GM13976 (cell line): ENCODE measurements at places on chromosomes 1 and 21.

- no peak for DNase-seq
These were observed 5.7 kb downstream of the LMX1A start for GRCh38 chr1:165350840-165351239.

GRCh38 chr1:192327997-192328396 lies 11.2 kb downstream of the RGS21 start:
- DNase-seq: no peak

- DNase-seq: no peak
These were observed 163.8 kb downstream of the EIF4G3 start for GRCh38 chr1:21012937-21013336.

GRCh38 chr1:4319496-4319895 lies 334.9 kb upstream of the AJAP1 start:
- DNase-seq: no peak

- no peak for DNase-seq
These were observed 76.4 kb downstream of the RUNX3 start for GRCh38 chr1:24853649-24854048.

DNA sequence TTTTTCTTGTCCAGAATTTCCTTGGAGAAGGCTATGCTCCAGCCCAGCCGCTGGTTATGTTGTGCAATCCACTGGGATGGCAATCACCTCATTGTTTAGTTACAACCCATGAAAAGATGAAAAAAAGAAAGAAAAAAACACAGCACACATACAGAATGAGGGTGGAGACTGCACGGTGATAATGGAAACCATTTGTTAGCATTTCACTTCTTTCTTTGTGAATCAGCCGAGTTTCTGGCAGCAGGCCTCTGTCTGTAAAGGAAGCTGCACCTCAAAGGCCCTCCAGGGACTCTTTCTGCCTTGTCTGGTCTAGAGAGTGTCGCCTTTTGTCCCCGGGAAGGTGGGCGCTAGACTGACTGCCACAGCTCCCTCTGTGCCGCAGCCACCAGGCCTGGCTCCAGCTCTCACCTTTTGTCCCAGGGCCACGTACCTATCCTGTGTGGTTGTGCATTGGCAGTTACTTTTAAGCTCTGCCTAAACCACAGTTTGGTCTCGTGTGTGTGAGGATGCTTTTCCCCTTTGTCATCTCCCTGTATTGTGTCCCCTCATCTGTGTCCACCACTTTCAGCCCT lies 35.6 kb downstream of the NGF start:
- no peak for DNase-seq

DNA sequence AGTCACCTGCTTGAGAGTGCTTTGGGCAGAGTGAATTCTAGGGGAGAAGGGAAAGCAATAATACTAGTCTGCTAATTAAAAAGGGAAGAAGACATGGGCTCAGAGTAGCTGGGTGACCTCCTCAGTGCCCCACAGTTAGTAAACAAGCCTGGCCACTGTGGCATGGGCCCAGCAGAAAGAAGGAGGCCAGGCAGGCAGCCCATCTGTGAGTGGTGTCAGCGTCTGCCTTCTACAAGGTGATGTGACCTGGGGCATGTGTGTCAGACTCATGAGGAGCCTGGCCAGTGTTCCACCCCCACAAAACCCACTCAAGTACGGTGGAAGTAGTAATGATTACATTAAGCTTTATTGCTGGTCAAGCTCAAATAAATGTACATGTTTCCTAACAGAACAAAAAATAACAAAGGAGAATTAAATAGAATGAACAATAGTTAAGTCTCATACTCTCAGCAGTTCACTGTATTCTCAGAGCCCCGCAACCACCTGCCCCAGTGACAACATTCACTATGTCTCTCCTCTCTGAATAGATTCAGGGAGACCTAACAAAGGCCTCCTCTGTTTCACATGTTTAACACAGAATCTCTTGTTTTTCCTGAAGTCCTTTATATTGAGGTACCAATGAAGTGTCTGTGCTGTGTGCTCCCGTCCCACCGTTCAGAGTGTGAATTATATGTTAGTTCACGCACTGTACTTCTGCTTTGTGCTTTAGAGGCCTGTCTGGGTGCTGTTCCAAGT lies 32.5 kb downstream of the SLC22A15 start:
- no peak for DNase-seq

- no peak for DNase-seq
These were observed 14.6 kb downstream of the EPHX1 start for GRCh38 chr1:225824533-225824941.

DNA sequence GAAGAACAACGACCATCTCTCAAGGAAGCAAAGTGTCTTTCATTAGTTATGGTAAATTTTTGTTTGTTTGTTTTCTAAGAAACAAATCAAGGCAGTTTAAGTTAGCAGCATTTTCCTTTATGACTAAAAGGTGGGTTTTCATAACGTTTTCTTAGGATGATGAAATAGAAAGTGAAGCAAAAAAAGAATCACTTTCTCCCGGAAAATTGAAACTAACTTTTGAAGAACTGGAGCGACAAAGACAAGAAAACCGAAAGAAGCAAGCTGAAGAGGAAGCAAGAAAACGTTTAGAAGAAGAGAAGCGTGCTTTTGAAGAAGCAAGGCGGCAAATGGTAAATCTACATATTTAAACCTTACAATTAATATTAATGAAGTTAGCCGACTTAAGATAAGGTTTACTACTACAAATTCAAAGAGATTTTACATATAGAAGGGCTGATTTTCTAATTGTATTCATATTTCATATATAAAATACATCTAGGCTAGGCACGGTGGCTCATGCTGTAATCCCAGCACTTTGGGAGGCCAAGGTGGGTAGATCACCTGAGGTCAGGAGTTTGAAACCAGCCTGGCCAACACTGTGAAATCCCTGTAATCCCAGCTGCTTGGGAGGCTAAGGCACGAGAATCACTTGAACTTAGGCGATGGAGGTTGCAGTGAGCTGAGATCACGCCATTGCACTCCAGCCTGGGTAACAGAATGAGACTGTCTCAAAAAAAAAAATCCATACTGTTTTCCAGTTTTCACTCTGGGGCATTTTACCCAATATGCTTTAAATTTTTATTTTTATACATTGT lies 38.3 kb downstream of the NEXN start:
- peak; percentile 32 for DNase-seq

DNA sequence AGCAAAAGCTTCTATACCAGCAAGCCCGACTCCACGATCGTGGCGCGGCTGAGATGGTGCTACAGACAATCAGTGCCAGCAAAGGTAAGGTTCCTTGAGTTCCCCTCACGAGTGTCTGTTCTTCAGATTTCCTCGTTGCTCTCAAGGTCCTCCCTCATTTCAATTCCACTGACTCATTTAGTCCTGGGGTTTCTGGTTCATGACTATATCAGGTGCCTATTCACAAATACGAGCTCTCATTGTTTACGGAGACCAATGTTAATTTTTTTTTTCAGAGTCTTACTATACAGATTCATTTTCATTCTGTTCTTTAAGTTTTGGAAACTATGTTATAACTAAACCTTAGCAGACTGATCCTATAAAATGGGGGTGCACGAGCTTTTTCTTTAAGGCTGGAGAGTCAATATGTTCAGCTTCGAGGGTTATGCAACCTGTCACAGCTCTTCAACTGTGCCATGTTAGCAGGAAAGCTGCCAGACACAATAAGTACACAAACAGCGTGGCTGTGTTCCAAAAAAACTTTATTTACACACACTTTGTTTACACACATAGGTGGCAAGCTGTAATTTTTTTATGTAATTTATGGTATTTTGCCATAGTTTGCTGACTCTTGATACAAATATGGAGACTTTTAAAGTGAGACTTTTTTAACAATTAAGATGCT lies 134.3 kb downstream of the ZP4 start:
- no peak for DNase-seq

DNA sequence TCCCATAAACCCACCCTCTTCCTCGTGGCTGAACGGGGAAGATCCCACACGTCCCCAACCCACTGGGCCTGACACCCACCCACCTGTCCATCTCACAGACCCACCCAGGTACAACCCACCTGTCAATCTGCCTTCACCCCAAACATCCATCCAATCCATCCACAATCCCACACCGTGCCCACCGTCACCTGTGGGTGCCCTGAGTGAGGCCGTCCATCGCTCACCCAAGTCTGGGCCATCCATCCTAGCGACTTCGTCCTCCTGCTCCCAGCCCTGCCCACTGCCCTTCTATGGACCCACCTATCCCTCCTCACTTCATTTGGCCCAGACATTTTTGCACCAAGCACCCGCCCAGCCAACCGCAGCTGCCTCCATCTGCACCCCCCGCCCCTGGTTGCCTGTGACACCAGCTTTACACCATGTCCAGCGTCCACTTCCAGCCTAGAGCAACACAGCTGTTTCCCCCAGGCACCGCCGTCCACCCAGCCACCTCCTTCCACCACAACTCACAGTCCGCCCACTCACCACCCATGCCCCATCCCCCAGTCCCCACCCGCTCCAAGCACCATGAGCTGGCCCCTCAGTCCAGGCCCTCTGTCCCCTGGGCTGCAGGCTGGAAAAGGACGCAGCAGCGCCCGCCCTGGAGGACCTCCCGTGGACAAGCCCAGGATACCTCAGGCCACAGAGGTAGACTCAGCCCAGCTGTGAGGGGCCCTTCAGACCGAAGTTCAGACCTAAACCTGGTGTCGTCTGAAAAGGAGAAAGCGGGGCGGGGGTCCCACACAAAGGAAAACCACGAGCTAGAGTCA lies 7.7 kb downstream of the TTLL10 start:
- no peak for DNase-seq

DNA sequence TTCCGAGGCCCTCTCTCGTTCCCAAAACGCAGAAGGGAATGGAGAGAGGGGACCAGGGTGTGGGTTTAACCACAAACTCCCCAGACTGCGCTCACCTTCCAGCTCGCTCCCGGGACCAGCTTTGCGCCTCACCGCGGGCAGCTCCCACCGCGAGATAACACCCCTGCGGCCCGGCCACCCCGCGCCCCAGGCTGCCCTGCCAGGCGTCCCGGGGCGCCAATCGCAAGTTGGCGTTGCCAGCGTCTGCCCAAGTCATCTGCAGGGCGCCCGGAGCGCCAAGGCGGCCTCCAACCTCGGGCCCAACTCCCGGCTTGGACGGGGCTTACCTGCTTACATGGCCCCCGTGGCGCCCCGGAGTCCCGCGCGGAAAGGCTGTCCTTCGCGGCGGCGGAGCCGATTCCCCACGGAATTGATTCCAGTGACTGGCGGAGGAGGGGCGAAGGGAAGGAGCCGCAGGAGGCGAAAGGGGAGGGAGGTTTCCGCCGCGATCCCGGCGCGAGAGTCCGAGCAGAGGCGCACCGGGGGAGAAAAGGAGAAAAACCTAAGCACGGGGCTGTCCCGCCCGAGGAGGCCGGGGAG lies 456 bp downstream of the PTPN14 start:
- DNase-seq: peak; percentile 32

DNA sequence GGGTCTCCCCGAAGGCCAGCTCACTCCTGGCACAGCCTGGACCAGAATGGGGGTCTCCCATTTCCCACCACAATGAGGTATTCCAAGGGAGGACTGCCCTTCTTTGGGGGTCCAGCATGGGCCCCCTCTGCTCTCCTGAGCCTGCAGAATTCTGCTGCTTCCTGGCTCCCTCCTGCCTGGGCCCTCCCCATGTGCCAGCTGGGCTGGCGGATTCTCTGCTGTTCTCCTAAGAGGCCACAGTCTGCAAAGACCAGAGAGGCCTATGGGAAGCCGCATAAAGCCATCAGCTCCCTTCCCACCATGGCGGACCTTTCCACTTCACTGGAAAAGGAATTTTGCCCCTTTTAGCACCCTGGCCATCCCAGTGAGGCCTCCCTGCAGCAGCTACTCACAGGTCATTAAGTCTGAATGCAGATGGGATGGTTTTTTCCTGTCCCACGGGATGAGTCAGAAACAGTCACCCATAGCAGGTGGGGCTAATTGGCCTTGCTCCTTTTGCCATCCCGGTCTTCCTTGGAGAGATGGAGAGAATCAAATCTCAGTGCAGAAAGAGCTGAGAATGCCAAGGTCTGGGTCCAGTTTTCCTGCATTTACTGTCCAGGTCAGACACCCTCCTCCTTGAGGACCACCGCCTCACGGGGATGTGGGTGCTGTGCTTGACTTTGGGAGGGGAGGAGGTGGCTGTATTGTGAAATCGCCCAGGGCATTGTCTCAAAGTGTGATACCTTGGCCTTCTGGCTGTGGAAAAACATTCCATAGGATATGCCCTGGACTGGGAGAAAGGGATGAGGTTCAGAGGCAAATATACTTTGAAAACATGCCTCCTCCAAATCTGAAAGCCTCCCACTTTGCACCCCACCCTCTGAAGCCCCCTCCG lies 23.2 kb downstream of the MYBPH start:
- no peak for DNase-seq

DNA sequence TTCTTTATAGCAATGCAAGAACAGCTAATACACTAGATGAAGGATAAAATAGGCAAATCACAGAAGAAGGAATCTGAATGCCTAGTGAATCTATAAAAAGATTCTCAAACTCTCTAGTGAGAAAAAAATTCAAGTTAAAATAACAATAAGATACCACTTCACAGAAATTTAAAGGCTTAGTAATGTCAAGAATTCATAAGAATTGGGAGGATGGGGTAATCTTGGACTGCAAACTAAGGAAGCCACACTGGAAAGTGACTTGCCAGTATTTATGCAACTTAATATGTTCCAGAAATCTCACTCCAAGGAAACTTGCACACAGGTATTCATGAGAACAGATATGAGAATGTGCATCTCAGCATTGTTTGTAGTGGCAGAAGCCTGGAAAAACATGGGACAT lies 38.9 kb upstream of the PRRC2C start:
- no peak for DNase-seq

DNA sequence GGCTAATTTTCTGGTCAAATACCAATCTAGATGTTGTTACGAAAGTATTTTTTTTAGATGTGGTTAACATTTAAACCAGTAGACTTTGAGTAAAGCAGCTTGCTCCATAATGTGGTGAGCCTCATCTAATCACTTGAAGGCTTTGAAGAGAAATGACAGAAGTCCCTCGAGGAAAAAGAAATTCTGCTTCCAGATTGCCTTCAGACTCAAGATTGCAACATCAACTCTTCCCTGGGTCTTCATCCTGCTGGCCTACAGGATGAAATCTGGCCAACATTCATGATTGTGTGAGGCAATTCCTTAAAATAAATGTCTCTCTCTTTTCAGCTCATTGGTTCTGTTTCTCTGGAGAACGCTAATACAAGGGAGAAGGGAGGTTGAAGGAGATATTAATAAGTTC lies 32.5 kb upstream of the SSX2IP start:
- no peak for DNase-seq

DNA sequence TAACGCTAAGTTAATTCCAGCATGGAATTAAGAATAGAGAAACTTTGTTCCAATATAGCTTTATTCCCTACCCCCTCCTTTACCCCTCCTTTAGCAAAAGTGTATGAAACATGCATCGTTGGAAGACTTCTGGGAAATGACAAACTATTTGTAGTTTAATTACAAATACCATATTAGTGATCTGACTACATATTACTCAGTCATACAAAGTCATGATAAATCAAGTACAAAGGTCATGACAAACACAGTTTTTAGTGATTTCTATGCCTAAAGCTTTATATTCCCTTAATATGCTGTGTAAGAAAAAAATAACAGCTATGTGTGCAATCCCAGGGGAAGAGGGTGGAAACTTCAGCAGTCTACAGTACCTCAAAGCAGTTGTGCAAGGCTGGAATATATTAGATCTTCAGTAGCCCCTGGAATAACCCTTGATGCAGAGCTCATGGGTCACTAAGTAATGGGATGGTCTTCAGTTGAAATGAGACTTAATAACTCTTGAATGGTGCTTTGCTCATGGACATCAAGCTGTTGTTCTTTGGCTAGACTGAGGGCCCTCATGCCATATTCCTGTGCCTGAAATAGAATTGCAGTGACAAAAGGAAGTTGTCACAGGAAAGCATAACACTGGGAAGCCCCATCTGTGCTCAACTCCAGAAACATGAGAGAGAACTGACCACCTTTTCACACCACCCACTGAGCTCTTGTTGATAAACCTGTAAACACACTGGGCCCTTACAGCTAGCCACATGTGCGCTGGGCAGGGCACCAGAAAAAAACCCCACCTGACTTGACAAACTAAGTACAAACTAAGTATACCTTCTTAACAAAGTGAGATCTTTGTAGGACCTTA lies 25.3 kb downstream of the ZMYND12 start:
- DNase-seq: peak; percentile 43
